ENCODE measurements at places on chromosomes 3 and 15.

DNA sequence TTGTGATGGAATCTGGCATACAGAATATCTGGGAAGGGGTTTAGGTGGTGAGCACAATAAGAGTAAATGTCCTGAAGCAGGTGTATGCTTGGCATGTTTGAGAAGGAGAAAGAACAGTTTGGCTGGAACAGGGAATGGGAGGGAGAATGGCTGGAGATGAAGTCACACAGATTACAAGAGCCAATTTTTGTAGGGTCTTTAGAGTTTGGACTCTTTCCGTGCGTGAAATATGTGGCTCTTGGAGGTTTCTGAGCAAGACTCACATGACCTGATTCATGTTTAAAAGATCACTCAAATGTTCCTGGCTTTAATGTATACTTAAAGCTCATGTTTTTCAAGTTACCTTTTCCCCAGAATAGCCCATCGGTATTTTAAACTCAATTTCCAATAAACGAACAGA lies 32.8 kb downstream of the SPRED1 start:
- no peak for DNase-seq

DNA sequence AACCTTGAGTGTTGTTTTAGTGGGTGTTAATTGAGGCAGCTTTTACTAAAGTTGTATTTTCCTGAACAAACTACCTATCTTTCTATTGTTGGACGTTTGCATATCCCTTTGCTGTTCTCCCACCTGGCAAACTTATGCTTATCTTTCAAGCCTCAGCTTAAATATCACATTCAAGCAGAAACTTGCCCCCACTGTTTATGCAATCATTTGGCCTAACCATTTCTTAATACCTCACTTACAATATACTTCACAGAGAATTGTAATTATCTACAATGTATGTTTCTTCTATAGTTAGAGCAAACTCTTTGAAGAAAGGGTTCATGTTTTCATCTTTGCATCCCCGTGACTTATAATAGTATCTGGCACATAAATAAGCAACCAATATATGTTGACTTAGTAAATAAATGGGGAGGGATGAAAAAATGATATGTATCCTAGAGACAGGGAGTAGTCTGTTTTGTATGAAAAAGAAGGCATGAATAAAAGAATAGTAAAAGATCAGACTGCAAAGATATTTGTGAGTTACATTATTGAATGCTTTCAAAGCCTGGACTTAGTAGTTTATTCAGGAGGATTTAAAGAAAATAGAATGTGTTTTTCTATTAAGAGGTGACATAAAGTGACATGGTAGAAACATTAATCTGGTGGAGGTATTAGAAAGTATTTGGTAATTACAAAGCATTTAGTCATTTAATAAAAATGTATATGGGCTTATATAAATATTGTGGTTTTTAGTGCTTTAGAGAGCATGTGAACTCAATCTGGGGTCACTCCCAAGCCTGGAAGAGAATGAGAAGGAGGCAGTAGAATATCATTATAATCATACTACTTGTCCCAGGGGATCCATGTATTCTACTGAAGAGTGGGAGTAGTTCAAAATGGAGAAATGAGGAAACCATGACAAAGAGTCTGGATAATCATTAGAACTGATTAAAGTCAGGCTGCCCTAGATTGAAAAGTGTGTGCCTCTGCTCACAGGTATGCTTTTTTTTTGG lies 60.0 kb upstream of the DCBLD2 start:
- peak; percentile 73 for DNase-seq

GRCh38 chr3:113002037-113002436 lies 11.3 kb downstream of the GTPBP8 start:
- no peak for DNase-seq

DNA sequence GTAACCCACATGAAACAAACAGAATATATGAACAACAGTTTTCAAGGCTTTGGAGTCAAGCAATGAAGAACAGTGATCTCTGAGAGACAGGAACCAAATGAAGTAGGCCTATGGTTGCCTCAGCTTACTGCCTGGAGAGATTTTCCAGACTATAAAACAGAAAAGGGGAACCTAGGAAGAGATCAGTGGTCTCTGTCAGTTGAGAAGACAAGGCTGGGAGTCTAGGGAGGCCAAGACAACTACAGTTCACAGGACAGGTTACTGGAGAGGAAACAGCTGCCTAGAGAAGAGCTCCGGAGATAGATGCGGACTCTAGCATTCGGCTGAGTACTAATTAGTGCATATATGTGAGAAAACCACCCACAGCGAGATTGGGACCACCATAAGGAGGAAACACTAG lies 87.7 kb downstream of the PLCH1 start:
- DNase-seq, result no peak

DNA sequence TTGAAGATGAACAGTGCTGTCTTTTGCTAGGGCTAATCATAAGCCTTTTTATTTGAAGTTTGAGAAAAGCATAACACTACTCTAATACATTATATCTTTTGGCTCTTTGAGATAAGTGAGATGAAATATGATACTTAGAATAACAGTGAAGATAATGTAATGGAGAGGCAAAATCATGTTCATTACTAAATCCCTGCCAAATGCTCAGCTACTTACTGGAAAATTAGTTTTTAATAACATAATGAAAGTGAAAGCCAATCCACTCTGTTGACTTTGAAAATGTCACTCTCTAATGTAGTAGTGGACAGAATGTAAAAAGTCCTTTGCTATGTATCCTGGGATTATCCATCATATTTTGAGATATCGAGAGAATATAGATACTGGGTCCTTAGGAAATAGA lies 35.9 kb upstream of the MYH15 start:
- no peak for DNase-seq

DNA sequence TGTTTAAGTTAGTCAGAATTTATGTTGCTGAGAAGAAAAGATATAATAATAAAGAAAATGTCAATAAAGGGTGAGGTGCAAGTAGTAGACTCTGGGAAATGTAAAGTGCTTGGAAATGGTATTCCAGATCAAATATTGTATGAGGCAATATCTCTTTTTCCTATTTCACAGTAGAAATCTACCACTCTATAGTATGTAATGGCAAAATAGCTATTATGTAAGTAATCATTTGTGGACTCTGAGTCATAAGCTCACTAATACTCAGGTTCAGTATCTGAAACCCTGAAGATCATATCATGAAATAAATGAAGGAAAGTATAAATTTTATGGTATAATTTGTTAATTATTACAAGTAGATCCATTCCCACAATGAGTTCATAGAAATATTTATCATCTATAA lies 322.1 kb downstream of the PYDC2 start:
- DNase-seq, result no peak

DNA sequence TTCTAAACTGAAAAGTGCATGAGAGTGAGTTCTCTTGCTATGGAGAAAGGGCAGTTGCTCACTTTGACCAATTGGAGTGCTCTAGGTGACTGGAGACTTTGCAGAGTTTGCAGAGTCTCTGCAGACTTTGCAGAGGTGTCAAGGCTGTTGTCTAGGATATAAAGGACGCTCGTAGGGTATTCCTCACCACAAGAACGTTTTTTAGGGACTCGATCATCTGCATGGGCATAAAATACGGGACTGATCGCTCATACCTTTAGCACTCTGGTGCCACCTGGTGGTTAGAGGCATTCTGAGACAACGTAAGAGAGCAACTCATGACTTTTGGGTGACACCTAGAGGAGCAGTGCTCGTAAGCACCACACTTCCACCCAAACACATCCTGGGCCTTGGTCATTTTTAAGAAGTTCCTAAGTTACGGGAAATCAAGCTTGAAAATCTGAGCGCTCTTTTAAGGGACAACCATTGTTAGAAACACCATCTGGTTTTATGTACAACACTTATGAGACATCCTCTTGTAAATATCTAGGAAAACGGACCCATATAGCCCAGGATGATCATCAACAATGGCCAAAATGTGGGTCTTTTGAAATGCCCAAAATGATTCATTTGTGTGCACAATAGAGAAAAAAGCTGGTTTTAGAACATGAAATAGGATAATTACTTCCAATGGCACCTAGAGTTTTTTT lies 51.6 kb upstream of the XCR1 start:
- peak; percentile 88 for DNase-seq

- no peak for DNase-seq
Observed at GRCh38 chr3:126925411-126926171, 57.3 kb upstream of the PLXNA1 start.

GRCh38 chr3:106185949-106186348 lies 317.1 kb upstream of the CBLB start:
- no peak for DNase-seq

GRCh38 chr15:95085056-95085455 lies 853.7 kb downstream of the MCTP2 start:
- peak; percentile 75 for DNase-seq

- DNase-seq, result no peak
Observed at GRCh38 chr15:96690733-96691132, 360.2 kb downstream of the NR2F2 start.

GRCh38 chr3:135528413-135529015 lies 437.0 kb upstream of the PPP2R3A start:
- no peak for DNase-seq

DNA sequence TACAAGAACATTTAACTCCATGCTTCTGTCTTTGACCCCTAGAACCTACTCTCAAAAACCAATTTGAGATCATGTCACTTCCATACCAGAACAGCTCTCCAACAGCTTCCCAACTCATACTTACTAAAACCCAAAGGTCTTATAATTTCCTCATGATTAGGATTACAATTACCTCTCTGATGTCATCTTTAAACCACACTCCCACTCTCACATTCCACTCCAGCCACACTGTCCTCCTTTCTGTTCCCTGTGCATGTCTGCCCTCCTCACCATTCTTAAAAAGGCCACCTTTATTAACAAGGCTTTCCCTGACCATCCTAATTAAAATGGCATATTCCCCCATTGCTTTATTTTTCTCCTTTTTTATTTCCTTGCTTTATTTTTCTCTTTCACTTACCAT lies 18.9 kb downstream of the PHC3 start:
- peak; percentile 31 for DNase-seq

DNA sequence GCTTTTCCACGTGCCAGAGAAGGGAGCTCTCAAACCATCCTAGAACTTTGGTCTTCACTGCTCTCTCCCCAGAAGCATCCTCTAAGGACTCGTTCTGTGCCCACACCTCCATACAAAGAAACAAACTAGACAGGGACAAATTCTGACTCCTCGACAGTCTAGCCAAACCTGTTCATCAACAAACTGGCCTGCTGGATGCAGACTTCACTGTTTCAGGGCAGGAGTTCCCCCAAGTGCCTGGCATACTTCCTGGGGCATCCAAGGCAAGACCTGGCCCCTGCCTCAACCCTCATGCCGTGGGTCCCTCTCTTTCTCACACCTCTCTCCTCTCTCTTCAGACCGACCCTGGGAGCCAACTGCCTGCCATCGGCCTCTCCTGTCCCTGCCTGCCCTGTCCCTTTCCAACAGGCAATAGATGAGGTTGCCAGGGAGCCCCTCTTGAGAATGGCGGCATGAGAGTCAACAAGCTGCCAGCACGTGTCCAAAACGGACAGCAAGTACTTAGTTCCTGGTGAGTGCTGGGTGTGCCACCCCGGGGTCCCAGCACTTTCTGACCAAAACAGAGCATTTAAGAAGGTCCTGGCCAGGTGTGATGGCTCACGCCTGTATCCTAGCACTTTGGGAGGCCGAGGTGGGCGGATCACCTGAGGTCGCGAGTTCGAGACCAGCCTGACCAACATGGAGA lies 79.1 kb upstream of the HES1 start:
- no peak for DNase-seq

- DNase-seq, result no peak
Observed at GRCh38 chr15:79209116-79209515, 73.4 kb upstream of the ANKRD34C start.

GRCh38 chr15:31470756-31471155 lies 144.1 kb downstream of the KLF13 start:
- no peak for DNase-seq

DNA sequence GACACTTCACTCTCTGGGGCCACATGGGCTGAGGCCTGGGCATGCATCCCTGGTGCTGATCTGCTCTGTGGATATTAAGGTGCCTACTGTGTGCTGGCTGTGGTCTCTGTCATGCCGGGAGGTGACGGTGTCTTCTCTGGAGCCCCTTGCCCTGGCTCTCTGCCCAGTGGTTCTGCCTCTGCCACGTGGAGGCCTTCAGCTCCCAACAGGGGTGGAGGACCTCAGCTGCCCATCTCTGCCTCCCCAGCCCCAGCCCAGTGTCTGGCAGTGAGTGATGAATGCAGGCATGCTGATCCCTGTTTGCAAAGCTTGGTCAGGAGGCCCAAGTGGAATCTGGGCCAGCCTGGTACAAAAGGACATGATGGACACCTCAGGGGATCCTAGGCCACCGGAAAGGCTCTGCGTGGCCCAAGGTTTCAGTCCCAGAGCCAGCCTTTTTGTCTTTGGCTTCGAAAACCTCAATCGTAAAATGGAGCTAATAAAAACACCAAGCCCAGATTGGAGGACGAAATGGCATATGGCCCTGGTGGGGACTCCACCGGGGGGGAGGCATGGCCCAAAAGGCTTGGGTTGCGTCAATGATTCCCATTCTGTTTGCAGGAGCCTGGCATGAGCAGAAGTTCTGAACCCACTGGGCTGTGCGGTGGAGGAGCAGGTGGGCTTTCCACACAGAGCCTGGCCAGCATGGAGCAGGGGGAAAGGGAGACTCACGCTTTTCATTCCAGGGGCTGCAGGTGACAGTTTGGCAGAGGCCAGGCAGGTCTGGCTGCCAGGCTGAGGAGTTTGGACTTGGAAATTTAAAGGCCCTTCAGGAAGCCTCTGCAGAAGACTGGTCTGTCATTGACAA lies 54.7 kb upstream of the KLF13 start:
- no peak for DNase-seq

- DNase-seq, result no peak
Observed at GRCh38 chr15:51751697-51752683, 593 bp downstream of the TMOD2 start.

GRCh38 chr3:68378631-68379030 lies 553.7 kb downstream of the TAFA4 start:
- DNase-seq, result no peak

DNA sequence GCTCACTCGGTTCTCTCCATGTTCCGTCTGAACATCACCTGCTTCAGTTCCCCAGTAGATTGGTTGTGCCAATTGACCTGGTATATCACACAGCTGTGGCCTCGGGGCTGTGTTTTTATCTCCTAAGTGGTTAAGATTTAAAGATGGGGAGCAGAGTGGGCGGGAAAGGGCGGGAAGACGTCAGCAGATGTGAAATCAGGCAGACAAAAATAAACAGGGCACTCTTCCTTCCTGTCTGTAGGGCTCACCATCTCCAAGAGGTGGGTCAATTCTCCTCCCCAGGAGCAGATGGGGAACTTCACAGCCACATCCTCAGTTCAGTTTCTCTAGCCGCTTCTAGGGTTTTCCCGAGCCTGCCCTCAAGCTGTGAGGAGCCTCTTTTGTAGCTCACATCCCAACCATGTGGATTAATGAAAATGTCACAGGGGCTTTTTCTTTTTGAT lies 26.8 kb upstream of the LIMD1 start:
- no peak for DNase-seq

- DNase-seq, result no peak
Observed at GRCh38 chr15:91824256-91824655, 29.3 kb upstream of the SLCO3A1 start.

GRCh38 chr15:82143390-82144385 lies 97.9 kb upstream of the MEX3B start:
- no peak for DNase-seq

GRCh38 chr3:27307566-27307965 lies 61.6 kb downstream of the NEK10 start:
- no peak for DNase-seq

GRCh38 chr3:114331710-114332109 lies 37.9 kb downstream of the TIGIT start:
- no peak for DNase-seq
